ENCODE measurements at places on chromosomes 13 and 19.

- no peak for DNase-seq
Measured at GRCh38 chr19:55441692-55442321, 1.3 kb downstream of the SHISA7 start.

- peak; percentile 64 for DNase-seq
Measured at GRCh38 chr19:10402441-10403038, 802 bp downstream of the CDC37 start.

DNA sequence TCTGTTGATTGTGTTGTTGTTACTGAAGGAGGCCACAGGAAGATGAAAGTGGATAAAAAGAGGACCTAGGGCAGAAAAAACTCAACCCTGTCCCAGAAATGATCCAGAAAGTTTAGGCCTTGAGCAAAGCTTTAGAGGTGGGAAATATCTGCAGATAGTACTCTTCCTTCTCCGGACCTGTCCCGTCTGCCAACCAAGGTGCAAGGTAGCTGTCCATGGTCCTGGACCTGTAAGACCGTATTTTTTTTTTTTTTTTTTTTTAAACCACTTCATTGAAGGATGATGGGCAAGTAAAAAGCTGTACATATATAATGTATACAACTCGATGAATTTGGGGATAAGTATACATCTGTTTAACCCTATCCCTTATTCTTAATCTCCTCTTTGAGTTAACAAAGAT lies 225.9 kb downstream of the OLFM4 start:
- no peak for DNase-seq

DNA sequence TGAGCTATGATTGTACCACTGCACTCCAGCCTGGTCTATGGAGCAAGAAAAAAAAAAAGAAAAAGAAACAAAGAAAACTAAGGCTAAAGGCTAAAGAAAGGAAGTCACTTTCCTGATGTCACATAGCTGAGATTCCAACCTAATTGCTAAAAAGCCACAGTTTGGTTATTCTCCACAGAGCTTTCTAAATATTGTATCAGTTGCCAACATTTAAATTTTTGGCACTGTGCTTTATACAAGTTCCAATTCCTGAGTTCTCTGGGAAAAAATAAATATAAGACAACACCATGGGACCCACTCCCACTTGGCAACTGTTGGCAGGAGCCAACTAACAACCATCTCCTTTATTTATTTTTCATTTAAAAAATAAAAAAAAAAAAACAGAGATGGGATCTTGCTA lies 11.2 kb upstream of the LYPD3 start:
- DNase-seq, result no peak

DNA sequence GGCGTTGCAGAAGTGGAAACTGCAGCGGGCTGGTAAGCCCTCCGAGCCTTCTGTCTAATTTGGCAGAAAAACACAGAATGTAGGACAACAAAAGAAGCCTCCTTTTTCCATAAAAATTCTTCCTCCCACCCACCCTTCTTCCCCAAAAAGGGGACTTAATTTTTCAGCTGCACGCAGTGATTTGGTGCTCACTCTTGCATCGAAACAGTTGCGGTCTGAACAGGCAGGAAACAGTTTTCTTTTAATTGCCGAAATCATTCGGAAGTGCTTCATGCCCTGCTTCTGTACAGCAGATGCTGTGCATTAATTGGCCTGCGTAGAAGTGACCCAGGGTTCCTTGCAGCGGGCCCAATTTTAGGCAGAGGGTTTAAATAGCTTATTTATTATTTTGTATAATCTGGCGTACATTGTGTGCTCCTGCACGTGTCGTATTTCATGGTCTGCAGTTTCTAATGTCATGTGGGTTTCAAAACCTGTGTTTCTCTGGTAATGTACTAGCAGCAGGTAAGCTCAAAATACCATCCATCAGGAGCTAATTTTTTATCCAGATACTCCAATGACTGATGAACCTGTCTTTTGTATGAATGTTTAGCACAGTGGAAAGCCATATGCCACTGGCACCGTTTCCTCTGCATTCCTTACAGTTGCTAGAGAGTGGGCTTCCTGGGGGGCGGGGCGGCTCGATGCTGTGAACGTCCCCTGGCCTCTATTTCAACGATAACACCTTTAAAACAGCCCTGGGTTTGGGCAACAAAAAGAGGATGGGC lies 66.6 kb downstream of the GGACT start:
- no peak for DNase-seq

DNA sequence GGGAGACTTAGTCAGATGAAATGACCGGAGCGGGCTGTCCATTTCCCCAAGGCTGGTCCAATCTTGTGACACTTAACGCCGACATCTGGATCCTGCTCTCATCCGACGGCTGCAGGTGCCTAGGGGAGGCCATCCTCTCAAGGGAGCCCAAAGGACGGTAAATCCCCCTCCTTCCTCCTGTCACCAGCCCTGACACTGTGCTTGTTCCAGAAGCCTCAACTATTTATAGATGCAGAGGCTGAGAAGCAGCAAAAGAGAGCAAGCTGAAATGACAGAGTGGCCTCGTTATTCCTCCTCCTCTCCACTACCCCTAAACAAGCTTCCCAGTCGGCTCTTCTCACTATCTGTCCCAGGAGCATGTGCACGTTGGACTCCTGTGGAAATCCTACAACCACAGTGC lies 533.7 kb downstream of the LIG4 start:
- DNase-seq, result no peak

- DNase-seq, result no peak
Measured at GRCh38 chr13:19759669-19760068, 23.1 kb downstream of the PSPC1 start.

DNA sequence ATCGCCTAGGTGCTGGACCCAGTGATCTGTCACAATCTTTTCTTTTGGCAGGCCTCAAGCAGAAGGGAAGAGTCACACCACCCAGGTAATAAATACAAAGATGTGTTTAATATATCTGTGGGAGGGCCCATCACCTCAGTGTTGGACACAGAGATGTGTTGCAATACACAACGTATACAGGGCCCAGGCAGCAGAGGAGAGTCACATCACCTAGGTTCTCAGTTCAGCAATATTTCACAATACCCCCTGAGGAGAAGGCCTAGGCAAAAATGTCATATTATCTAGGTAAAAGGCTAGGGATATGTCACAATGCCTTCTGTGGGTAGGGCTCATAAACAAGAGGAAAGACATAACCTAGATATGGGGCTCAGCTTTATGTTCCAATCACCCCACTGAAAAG lies 53.5 kb upstream of the ZNF728 start:
- DNase-seq, result no peak

- DNase-seq, result peak; percentile 91
Measured at GRCh38 chr19:15280915-15281683, 48.9 kb upstream of the EPHX3 start.

GRCh38 chr19:44891016-44891882 lies at the start of gene TOMM40:
Gene TOMM40, plus strand, starts transcription at chr19:44891254. Its CDS starts 162 bp downstream, at chr19:44891416.
- peak; percentile 100 for DNase-seq

GRCh38 chr19:7729831-7730285 lies 2.1 kb downstream of the CLEC4G start:
- DNase-seq, result no peak

- DNase-seq, result peak; percentile 15
Measured at GRCh38 chr19:32599736-32600157, 18.8 kb downstream of the PDCD5 start.

GRCh38 chr19:8251025-8251472 lies 41.9 kb downstream of the CERS4 start:
- DNase-seq, result peak; percentile 86

GRCh38 chr13:91647361-91647990 lies 249.1 kb downstream of the GPC5 start:
- DNase-seq, result no peak

DNA sequence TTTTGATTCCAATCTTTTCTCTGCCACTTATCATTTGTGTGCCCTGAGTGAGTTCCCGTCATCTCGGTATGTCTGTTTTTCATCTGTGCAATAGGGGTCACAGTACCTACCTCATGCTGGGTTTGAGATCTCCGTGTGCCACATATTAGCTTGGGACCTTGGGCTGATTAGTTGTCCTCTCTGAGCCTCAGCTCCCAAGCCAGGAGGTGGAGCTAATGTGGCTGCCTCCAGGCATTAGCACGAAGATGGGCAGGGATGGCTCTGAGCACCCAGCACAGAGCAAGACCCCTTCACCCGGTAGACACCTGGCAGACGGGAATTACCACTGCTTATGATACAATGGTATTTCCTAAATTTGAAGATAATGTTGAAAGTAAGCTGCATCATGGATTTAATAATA lies 35.8 kb upstream of the XPO4 start:
- DNase-seq, result no peak

DNA sequence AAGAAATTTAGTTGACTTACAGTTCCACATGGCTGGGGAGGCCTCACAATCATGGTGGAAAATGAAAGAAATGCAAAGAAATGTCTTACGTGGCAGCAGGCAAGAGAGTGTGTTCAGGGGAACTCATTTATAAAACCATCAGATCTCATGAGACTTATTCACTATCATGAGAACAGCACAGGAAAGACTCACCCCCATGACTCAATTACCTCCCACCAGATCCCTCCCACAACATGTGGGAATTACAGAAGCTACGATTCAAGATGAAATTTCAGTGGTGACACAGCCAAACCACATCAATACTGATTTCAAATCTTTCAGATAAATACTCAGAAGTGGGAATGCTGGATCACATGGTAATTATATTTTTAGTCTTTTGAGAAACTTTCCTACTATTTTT lies 1357.9 kb downstream of the SLITRK5 start:
- no peak for DNase-seq

GRCh38 chr19:52992109-52993004 lies 21.4 kb upstream of the ERVV-1 start:
- peak; percentile 23 for DNase-seq

- DNase-seq, result no peak
Measured at GRCh38 chr19:31610018-31610417, 260.8 kb upstream of the TSHZ3 start.

- no peak for DNase-seq
Measured at GRCh38 chr19:23787106-23787505, 28.4 kb upstream of the ZNF681 start.

GRCh38 chr19:7746903-7747884 lies at the start of gene CD209:
Gene CD209, minus strand, starts transcription at chr19:7747534. Its CDS starts 23 bp downstream, at chr19:7747511.
- no peak for DNase-seq
